CD4-positive, alpha-beta T cell treated with Interleukin-17A for 1 hour (primary cell): ENCODE measurements at places on chromosomes 5 and 9.

- DNase-seq = no peak
Measured at GRCh38 chr5:39726467-39726866, 301.7 kb upstream of the DAB2 start.

GRCh38 chr5:59833448-59833847 lies 60.1 kb downstream of the PDE4D start:
- DNase-seq = no peak

DNA sequence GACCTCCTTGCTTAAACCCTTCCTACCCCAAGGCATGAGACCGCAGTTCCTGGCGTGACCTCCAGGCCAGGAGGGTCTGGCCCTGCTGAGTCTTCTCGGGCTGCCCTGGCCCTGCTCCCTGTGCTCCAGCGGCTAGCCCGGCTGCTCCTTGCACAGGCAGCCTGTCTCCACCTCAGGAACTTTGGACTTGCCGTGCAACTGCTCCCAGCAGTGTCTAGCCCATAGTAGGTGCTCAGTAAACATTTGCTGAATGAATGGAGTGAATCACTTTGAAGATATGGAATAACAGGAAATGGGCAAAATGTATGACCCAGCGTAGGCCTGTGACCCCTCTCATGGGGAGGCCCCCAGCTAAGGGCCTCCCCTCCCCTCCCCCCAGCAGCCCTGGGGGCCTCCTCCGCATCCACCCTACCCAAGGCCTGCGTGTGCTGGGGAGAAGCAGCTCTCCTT lies 127.1 kb downstream of the ZNF354C start:
- DNase-seq = no peak

DNA sequence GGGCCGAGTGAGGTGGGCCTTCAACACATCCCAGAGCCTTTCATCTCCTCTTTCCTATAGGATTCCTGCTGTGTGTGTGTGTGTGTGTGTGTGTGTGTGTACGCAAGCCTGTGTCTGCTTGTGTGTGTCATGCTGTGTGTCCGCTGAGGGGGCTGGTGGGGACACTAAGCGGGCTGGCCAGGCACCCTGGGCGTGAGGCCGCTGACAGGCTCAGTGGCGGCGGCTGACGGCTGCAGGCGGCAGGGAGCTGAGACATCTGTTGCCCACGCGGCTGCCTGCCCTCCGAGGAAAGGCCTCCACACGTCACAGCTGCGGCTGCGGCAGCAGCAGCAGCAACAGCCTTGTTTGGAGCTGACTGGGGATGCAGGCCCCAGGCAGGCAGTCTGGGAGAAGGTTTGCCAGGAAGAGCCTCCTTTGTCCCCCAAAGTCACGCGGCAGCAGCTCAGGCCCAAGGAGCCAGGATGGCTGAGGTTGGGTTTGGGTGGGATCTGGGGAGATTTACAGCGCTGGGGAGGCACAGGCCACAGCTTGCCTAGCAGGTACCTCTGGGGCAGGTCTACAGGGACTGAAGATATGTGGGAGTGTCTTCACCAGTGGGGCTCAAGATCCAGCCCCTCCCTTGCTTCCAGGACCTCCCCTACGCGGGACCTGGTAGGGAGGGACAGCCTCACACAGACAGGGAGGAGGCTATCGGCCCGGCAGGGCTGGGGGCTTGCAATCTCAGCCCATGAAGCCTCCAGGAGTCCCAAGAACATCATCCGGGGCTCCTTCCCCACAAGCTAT lies 1.8 kb downstream of the PDLIM4 start:
- no peak for DNase-seq

DNA sequence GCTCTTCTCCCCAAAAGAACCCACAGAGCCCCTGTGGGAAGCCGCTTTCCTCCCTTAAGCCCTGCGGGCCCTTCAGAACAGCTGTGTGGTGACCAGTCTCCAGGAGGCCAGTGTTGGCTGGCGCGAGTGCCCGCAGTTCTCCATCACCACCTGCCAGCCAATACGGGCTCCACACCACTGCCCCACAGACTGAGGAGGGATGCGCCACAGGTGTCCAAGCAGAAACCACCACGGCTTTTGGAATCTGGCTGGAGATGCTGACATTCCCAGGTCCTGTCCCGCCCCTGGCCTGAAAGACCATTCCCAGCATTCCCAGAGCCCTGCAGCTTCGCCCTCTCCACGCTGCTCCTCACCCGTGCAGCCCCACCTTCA lies 12.8 kb downstream of the CCNI2 start:
- DNase-seq = no peak

DNA sequence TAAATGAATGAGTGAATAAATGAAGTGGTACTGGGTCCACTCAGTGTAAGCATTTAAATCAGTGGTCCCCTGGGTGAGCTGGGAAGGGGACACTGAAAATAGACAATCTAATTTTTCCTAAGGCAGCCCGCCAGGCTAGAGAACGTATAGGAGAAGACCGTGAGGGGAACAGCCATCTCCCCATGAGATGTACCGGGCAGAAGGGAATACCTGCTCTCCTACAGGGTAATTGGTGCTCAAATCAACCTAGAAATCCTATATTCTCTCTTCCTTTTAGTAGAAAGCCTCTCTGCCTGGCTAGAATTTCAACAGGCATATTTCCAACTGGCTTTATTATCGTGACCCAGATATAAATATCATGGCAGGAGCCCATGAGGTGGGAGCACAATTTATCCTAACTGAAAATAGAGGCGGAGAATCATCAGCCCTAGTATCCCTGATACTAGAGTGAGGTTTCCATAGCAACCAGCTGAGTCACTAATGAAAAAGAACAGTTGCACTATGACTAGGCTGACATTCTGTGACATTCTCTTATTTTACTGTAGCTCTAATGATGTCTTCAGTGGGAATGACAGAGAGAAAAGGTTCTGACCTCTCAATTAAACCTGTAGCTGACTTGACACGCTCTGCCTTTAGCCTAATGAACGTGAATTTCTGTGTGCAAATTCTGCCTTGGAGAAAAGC lies 96.5 kb upstream of the CAST start:
- no peak for DNase-seq

DNA sequence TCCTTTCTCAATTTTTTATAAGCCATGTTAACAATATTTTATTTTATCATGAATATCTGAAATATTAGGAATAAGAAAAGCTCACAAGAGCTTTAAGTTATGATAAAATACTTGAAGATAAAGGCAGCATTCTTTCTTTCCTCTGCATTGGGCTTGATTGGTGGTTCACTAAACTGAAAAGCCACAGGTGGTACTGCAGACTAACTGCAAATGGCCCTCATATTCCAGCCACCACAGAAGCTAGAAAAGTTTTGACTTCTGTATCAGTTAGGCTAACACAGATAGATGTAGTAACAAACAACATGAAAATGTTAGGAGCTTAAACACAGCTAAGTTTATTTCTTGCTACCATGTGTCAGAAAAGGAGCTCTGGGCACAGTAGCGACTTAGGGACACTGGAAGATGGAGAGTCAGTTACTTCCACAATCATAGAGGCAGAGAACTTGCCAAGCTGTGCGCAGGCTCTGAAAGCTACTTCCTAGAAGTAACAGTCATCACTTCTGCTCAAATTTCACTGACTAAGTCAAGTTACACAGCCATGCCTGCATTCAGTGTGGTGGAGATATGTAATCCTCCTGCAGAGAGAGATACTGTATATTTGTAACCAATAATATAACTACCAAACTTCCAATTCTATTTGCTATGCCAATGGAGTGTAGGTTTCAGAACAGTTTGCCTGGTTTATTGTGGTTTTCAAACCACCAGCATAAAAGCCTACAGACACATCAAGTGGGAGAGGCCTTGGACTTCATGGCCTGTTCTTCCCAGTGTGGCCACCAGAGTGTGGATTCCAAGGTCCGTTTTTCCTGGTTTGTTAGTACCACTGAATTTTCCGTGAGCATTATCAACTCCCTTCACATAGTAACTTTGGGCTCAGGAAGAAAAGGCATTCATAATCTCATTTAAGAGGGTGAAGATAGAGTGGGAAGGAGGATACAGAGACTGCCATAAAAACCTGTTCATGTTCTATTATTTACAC lies 268.3 kb downstream of the PJA2 start:
- DNase-seq = no peak

- DNase-seq = no peak
Measured at GRCh38 chr5:96692441-96692840, 30.3 kb downstream of the CAST start.

DNA sequence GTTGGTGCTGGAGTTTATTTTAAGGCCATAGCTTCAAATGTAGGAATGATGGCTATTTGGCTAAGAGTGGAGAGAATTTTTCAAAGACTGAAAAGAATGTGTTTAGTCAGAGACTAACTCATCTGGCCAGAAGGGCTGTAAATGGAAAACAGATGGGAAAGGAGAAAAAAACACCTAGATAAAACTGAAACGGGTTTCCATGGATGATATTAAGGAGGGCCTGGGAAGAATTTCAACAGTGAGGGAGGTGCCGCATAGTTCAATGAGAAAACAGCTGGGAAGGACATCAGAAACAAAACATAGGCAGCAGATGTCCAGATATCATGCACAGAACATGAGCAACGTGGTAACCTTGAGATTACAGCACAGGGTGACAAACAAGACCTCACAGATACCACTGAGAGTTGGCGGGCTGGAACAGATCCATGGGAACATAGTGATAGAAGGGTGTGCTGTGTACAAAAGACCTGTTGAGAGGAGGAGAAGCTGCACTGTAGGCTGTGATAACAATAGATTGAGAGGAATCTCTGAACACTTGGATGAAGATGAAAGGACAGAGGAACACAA lies 31.2 kb upstream of the RAD23B start:
- no peak for DNase-seq

GRCh38 chr5:1103093-1103492 lies 8.8 kb downstream of the SLC12A7 start:
- no peak for DNase-seq

DNA sequence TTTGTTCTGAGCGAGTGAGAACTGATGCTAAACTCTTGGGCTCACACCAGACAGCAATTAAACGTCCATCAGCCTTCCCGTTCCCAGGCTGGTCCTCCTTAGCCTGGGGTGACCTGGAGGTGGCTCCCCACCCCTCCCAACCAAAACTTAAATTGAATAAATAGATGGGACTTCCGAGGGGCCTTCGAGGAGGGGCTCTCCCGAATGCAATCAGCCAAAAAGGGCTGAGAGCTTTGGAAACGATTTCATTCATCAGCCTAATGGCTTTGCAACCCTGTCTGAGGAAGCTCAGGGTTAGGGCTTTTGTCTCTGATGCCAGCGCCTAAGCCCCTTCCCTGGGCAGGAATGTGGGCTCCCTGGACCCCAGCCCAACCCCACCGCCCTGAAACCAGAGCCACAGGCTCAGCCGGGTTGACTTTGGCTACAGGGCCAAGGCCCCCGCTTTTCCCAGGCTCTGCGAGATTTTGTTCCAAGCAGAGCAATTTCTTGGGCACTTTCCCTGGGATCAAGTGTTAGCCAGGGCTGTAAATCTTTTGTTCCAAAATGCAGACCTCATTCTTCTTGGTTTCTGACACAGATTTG lies 29.2 kb downstream of the LHX3 start:
- DNase-seq = no peak

- DNase-seq = no peak
Measured at GRCh38 chr5:131167615-131168014, 2.6 kb upstream of the HINT1 start.

DNA sequence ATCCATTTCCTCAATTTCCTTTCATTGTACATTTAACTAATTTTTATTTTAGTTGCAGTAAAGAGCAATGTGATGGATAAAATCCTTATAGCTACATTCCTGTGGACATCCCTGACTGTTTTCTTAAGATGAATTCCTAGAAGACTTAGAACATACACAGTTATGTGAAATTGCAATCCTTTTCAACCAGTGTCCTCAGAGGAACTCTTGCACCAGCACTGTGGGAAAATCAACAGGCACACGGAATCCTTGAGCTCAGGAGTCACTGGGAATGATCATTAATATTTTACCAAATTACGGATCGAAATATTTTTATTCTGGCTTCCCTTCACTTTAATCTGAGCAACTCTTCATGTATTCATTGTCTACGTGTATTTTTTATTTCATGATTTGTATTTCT lies 901.9 kb upstream of the WWC1 start:
- DNase-seq = no peak

DNA sequence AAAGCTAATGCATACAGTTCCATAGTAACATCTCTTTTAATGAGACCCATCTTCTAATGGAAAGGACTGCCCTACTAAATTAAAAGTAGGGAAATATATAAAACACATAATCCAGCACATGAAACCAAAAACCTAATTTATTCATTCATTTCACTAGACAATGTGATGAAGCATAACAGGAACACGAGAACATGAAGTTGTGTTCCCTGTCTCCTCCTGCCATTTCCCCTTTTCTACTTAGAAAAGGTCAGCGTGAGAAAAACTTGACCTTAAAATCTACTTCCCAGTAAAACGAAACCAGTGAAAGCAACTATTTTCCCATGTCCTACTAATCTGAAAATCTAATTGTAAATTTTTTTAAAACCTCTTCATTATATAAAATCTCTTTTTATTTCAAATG lies 847.5 kb downstream of the TLE1 start:
- no peak for DNase-seq
